Karpas-422 (cell line): ENCODE measurements at places on chromosomes 2 and 18.

GRCh38 chr18:62279561-62279960, 45.5 kb upstream of the TNFRSF11A start:
- H3K36me3 ChIP-seq, result peaks cover 61% of the 10 kb centered on the region
- H3K27ac ChIP-seq, result no peak overlapping the region

DNA sequence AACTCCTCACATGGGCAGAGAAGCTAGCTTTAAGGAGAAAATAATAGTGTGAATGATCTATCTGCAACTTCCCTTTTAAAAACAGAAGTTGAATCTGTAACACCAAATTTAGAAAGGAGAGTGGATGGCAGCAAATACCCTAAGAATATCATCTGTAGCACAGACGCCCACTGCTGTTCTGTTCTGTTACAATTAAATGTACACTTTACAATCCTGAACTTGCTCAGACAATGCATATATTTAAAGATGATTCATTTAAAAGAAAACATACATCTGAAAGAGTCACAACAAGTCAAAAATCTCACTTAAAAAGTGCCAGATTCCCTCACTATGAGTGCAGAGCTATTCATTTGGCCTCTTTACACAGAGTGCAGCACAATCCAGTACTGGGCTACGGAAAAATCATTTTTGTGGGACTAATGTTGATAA, 8.0 kb upstream of the SERTAD2 start:
- peak; percentile 93 for DNase-seq
- H3K4me3 ChIP-seq, result peak overlapping the region; percentile 42
- H3K4me1 ChIP-seq, result peaks cover 87% of the 10 kb centered on the region
- peak overlapping the region; percentile 96 for H3K27ac ChIP-seq
- no peaks in the 10 kb centered on the region for H3K27me3 ChIP-seq

DNA sequence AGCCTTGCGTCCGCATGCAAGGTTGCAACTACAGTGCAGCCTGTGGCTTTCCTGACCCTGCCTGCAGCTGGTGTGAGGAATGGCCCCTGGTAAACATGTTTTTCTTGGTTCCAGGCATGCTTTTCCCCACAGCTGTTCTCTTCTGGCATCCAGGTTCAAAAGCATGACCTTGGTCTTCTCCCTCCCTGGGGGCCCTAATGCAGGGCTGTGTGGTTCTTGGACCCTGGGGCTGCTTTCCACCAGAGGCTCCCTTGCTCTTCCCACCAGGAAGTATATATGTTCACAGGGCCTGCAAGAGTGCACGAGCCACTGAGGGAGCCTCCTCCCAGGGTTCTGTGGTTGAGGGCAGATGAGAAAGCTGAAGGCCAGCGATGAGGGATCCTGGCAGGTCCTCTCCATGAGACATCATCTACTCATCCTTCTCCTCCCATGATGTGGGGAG, 125.9 kb downstream of the BCL2L11 start:
- no peak overlapping the region for H3K4me3 ChIP-seq
- H3K27ac ChIP-seq, result no peak overlapping the region
- DNase-seq, result no peak
- H3K36me3 ChIP-seq, result no peaks in the 10 kb centered on the region

- no peak overlapping the region for H3K27ac ChIP-seq
- H3K36me3 ChIP-seq, result no peaks in the 10 kb centered on the region
- DNase-seq, result no peak
- no peaks in the 10 kb centered on the region for H3K4me1 ChIP-seq
- no peak overlapping the region for H3K4me3 ChIP-seq
Measured at GRCh38 chr2:50118905-50119702, 912.8 kb downstream of the NRXN1 start.

GRCh38 chr2:47946593-47946992, 40.3 kb upstream of the FBXO11 start:
- H3K4me3 ChIP-seq, result no peak overlapping the region
- no peaks in the 10 kb centered on the region for H3K36me3 ChIP-seq
- H3K27ac ChIP-seq, result no peak overlapping the region
- no peaks in the 10 kb centered on the region for H3K27me3 ChIP-seq
- no peak for DNase-seq
- H3K4me1 ChIP-seq, result peaks cover 3% of the 10 kb centered on the region; the same call in 1 of the 2 replicates

GRCh38 chr2:105438104-105438929, 39.5 kb upstream of the FHL2 start:
- H3K4me1 ChIP-seq, result no peaks in the 10 kb centered on the region
- DNase-seq, result no peak
- H3K36me3 ChIP-seq, result no peaks in the 10 kb centered on the region
- no peak overlapping the region for H3K27ac ChIP-seq
- no peak overlapping the region for H3K4me3 ChIP-seq

GRCh38 chr2:10811517-10811916, 1.1 kb downstream of the PDIA6 start:
- H3K27me3 ChIP-seq, result no peaks in the 10 kb centered on the region
- H3K4me1 ChIP-seq, result peaks cover 34% of the 10 kb centered on the region
- peak overlapping the region; percentile 79 for H3K27ac ChIP-seq
- peak overlapping the region; percentile 70 for H3K4me3 ChIP-seq
- DNase-seq, result peak; percentile 46
- peaks cover 20% of the 10 kb centered on the region for H3K36me3 ChIP-seq

GRCh38 chr2:221085936-221086335, 486.2 kb downstream of the EPHA4 start:
- H3K27ac ChIP-seq, result no peak overlapping the region
- no peak for DNase-seq
- H3K36me3 ChIP-seq, result no peaks in the 10 kb centered on the region

GRCh38 chr18:39172695-39173421, 1607.3 kb upstream of the CELF4 start:
- DNase-seq, result no peak
- no peaks in the 10 kb centered on the region for H3K27me3 ChIP-seq
- H3K36me3 ChIP-seq, result no peaks in the 10 kb centered on the region
- H3K4me1 ChIP-seq, result no peaks in the 10 kb centered on the region

DNA sequence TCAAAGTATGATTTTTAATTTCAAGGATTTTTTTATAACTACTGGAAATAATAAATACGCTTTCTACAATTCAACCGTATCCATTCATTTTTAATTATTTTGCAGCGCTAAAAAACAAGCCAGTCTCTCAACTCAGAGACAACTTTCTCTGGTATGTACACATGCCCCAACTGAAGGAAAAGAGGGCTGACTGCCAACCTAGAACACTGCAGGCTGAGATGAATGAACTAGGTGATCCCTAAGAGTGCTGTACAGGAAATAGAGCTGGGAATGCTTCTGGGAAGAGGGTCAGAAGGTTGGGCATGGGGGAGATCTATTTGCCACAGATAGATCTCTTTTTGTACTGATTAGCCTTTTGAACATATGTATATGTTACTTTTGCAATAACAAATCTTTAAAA, 460.1 kb downstream of the NR4A2 start:
- H3K36me3 ChIP-seq, result no peaks in the 10 kb centered on the region; the same call in 1 of the 2 replicates
- no peak overlapping the region for H3K27ac ChIP-seq
- no peak overlapping the region for H3K4me3 ChIP-seq
- no peaks in the 10 kb centered on the region for H3K4me1 ChIP-seq

DNA sequence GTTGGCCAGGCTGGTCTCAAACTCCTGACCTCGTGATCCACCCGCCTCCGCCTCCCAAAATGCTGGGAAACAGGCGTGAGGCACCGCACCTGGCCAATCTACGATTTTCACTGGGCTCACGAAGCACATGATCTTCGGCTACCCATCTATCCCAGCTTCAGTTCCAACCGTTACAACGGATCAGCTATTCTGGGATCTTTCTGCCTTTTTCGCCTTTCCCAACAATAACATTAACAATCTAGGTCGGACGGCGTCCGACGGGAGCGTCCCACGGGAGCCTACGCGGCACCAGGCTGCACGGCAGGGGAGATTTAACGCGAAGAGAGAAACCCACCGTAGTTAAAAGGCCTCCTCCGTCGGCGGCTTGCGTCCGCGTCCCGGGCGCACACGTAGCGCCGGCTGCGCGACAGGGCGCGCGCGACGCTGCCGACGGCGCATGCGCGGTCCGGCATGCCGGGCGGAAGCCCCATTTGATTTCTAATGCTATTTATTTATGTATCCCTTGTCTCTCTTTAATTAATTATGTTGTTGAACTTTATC, at the start of gene MSL3B:
TSS of gene MSL3B (minus strand) at position 394 of the 540 bp plus-strand sequence.
- DNase-seq, result peak; percentile 87
- peaks cover 9% of the 10 kb centered on the region for H3K4me1 ChIP-seq
- peak within 1 kb of the TSS; percentile 81 for H3K4me3 ChIP-seq
- no peak within 1 kb of the TSS for H3K27ac ChIP-seq
- no peaks in the 10 kb centered on the region for H3K36me3 ChIP-seq

- no peak overlapping the region for H3K4me3 ChIP-seq
- peaks cover 65% of the 10 kb centered on the region for H3K4me1 ChIP-seq
- H3K27ac ChIP-seq, result no peak overlapping the region
- no peaks in the 10 kb centered on the region for H3K27me3 ChIP-seq
- DNase-seq, result no peak
Measured at GRCh38 chr2:6358985-6359384, 506.7 kb downstream of the CMPK2 start.

GRCh38 chr2:186984481-186984880, 135.5 kb upstream of the ZSWIM2 start:
- H3K4me3 ChIP-seq, result no peak overlapping the region
- no peak overlapping the region for H3K27ac ChIP-seq
- no peaks in the 10 kb centered on the region for H3K27me3 ChIP-seq
- no peaks in the 10 kb centered on the region for H3K36me3 ChIP-seq

GRCh38 chr18:39935598-39935997, 2019.4 kb upstream of the PIK3C3 start:
- no peaks in the 10 kb centered on the region for H3K4me1 ChIP-seq
- no peak overlapping the region for H3K4me3 ChIP-seq
- H3K27me3 ChIP-seq, result no peaks in the 10 kb centered on the region
- H3K36me3 ChIP-seq, result no peaks in the 10 kb centered on the region
- no peak for DNase-seq

DNA sequence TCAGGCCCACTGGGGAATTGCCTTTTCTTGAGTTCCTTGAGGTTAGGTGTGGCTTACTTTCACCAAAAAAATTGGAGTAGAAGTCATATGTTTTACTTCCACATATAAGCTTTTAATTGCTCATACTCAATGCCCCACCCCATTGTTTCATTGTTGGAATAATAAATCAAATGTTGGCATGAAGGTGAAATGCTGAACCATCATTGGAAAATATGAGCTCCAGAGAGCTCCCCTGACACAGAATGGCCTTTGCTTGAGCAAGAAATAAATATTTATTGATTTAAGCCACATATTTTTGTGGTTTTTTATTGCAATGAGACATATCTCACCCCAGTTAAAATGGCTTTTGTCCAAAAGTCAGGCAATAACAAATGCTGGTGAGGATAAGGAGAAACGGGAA, 167.3 kb upstream of the SRD5A2 start:
- DNase-seq, result no peak
- no peak overlapping the region for H3K27ac ChIP-seq
- H3K4me1 ChIP-seq, result no peaks in the 10 kb centered on the region
- H3K4me3 ChIP-seq, result no peak overlapping the region
- no peaks in the 10 kb centered on the region for H3K36me3 ChIP-seq

DNA sequence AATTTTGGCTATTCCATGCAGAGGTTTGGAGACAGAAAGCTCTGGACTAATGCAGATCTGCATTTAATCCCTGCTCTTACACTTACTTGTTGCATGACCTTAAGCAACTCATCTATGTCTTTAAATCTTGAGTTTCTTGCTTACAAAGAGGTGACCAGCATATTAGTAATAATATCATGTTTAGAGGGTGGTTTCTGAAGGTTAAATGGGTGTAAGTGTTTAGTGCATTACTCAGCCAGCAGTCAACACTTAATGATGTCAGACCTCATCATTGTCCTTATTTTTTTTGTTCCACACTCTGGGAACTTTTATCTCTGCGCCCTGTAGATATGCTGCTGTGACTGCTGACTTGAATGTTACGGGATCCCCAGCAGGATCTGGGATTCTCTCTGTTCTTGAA, 1.7 kb downstream of the IL1RL1 start:
- no peaks in the 10 kb centered on the region for H3K36me3 ChIP-seq
- no peaks in the 10 kb centered on the region for H3K27me3 ChIP-seq
- no peak overlapping the region for H3K27ac ChIP-seq
- DNase-seq, result no peak
- H3K4me3 ChIP-seq, result no peak overlapping the region

DNA sequence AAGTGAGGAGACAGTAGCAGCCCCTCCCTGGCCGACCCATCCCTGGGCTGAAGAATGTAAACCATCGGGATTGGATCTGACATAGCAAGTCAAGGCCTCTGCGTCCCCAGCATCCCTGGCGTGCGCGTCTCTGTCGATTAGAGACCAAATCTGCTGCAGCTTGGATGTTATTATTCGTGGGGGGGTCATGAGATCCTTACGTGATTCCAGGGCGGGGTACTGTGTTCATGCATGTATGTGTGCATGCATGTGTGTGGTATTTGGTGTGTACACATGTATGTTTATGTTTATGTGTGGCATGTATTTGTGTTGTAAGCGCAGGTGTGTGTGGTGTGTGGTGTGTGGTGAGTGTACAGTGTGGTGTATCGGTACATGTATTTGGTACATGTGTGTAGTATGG, 741.8 kb upstream of the SALL3 start:
- H3K27ac ChIP-seq, result no peak overlapping the region
- no peak for DNase-seq

GRCh38 chr18:42781298-42781815, 334.1 kb downstream of the RIT2 start:
- no peak overlapping the region for H3K4me3 ChIP-seq
- H3K27ac ChIP-seq, result no peak overlapping the region
- no peaks in the 10 kb centered on the region for H3K27me3 ChIP-seq
- H3K4me1 ChIP-seq, result no peaks in the 10 kb centered on the region

- H3K36me3 ChIP-seq, result no peaks in the 10 kb centered on the region
- no peaks in the 10 kb centered on the region for H3K27me3 ChIP-seq
- DNase-seq, result peak; percentile 40
- H3K4me3 ChIP-seq, result no peak overlapping the region
- H3K4me1 ChIP-seq, result peaks cover 50% of the 10 kb centered on the region
Measured at GRCh38 chr2:71064754-71065621, 3.5 kb upstream of the NAGK start.

DNA sequence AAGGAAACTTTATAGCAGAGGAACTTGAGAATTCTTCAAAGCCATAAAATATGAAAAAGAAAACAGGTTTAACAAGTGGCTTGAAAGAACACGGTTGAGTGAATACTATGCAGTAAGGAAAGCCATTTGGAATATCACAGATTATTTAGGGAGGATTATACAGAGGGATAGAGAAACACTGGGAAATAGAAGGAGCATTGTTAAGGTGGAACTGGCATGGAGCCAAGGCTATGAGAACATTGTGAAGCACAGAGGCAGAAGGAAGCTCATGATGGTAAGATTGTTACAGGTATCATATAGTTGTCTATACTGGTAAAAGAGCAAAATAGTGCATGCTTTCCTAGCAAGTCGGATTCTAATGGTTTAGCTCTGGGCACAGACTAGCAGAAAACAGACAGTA, 87.1 kb downstream of the SS18 start:
- DNase-seq, result no peak
- H3K27ac ChIP-seq, result no peak overlapping the region
- no peaks in the 10 kb centered on the region for H3K4me1 ChIP-seq
- no peak overlapping the region for H3K4me3 ChIP-seq

- no peaks in the 10 kb centered on the region for H3K36me3 ChIP-seq
- no peak for DNase-seq
- no peaks in the 10 kb centered on the region for H3K4me1 ChIP-seq
- H3K4me3 ChIP-seq, result no peak overlapping the region
- no peak overlapping the region for H3K27ac ChIP-seq
Measured at GRCh38 chr18:1045658-1046057, 141.0 kb downstream of the ADCYAP1 start.
